ENCODE measurements at places on chromosomes 7 and 10.

DNA sequence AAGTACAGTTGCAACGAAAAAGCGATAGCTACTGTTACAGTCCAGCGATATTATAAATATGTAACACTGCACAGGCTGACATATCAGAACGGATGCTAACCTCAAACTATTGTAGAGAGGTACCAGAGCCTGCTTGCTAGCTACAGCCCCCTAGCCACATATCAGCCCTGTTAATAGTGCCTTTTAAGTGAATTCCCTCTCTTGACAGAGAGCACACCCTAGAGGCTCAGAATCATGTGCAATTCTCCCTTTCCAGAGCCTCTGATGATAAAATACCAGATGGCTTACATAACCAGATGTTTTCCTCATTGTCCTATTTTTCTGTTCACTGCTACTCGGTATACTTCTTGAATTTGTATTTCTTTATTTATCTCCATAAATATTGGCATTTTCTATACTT, 960.7 kb upstream of the CELF2 start:
- no peak for DNase-seq

- DNase-seq, result no peak
Observed at GRCh38 chr7:142384493-142384922, 126.7 kb upstream of the PRSS58 start.

DNA sequence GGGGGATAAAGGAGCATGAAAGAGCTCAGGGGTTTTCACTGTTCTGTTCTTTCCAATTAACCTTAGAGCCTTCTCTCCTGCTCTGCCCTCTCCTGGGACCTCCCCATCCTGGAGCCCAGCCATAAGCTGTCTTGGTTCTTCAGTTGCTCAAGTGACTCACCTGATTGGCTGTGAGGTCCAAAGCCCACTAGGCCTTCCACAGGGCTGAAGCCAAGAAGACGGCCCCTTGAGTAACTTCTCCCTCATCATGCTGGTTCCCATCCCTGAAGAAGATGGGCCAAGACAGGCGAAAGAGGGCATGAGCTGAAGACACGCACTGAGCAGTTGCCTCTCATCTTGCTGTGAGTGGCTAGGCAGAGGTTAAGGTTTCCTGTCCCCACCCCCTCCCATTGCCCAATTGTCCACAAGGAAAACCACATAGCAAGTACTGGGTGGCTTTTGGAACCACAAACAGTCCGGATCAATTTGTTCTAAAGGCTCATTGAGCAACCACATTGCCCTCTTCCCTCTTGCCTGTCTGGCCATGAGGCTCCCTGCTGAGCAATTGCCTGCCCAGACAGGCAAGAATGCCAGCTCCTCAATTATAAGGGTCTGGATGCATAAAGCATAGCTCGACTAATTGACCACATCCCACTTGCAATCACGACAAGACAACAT, 43.9 kb upstream of the GPAM start:
- no peak for DNase-seq

GRCh38 chr10:1273372-1274105, 217.4 kb downstream of the WDR37 start:
- DNase-seq, result no peak

- peak; percentile 86 for DNase-seq
Observed at GRCh38 chr7:48035301-48035966, at the start of gene C7orf57. TSS of gene C7orf57 (plus strand) at chr7:48035543. CDS start at chr7:48036309, 766 bp downstream.

- DNase-seq, result no peak
Observed at GRCh38 chr7:76281706-76282343, 20.6 kb upstream of the HSPB1 start.

- no peak for DNase-seq
Observed at GRCh38 chr10:69801434-69802315, at the start of gene COL13A1. TSS of gene COL13A1 (plus strand) at chr10:69801906. CDS start at chr10:69802424, 518 bp downstream.

GRCh38 chr7:113548137-113548536, 370.7 kb downstream of the PPP1R3A start:
- no peak for DNase-seq

DNA sequence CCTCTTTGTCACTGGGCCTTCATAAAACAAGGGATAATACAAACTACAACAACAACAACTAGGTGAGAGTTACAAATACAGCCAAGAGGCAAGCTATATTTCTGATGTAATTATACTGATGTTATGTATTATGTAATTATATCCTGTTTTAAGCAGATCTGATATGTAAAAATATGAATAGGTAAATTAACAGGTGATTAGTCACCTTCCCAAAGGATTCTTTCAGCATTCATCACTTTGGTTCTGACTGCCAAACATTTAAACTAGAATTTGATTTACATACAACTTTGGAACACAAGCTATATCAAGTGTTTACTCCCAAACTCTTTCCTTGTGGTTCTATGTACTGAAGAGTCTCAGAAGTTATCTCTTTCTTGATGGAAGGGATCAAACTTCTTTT, 53.7 kb downstream of the BEND7 start:
- no peak for DNase-seq
